ENCODE measurements at places on chromosomes 5 and 9. TPM values are rescaled to one million over a fixed set of nuclear protein-coding genes. Genes with fewer than 3 reads are reported as not detected.

Gene PCDHB4
- total RNA-seq: not detected

DNA sequence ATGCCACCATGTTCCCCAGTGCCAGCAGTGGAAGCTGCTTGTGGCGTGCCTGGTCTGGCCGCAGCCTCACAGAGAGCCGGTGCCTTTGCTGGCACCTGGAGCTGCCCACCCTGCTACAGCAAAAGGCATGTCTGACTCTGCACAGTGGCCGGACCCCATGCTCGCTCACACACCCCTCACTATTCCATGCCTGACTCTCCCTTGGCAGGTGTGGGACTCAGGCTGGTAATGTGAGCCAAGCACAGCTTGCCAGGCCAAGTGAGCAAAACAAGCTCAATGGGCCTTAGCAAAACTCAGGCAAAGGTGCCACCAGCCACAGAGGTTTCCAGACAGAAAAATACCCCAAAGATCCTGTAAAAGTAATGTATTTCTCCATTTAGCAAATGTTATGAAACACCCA, 15.5 kb downstream of the GNA14 start:
- no peak for DNase-seq

DNA sequence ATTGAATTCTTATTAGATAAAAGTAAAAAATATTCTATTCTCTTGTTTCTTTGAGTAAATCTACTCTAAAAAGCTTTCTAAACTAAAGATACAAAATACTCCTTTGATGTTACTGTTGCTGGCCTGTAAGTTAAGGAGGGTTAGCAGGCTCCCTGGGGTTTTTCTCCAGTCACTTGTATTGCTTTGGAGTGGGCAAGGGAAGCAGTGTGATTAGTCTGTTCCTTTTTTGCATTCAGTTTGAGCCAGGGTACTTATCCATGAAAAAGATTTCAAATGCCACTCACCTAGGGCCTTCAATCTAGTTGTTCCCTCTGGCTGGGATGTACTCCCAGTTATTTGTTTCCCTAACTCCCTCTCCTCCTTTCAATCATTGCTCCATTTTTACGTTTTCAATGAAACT, 256.2 kb upstream of the SMC2 start:
- no peak for DNase-seq

- DNase-seq: no peak
Observed at GRCh38 chr5:119158144-119158543, 87.3 kb downstream of the DMXL1 start.

All from activated CD8-positive, alpha-beta memory T cell treated with anti-CD3 and anti-CD28 coated beads, Interleukin-2, amount 10 ng/mL, durations not matched to agents 7 days and 5 days (primary cell).